NCI-H187 (cell line): ENCODE measurements at places on chromosomes 16 and 17.

GRCh38 chr16:81902025-81902424, 109.2 kb downstream of the SDR42E1 start:
- DNase-seq = no peak

DNA sequence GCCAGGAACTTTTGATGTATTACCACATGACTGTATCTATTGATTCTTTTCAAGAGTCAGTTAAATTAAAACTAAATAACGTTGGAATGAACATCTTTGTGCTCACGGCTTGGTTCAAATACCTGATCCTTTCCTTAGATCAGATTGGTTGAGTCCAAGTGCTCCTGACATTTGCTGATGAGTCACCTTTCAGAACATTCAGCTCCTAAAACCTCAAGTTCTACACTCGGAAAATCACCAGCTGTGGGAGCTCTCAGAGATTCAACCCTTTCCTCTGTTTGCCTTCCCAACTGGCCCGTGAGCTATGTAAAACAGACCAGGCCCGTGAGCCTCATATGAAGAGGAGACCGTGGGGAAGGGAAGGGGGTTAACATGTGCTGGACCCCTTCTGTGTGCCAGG, 68.1 kb downstream of the RTN4RL1 start:
- no peak for DNase-seq

DNA sequence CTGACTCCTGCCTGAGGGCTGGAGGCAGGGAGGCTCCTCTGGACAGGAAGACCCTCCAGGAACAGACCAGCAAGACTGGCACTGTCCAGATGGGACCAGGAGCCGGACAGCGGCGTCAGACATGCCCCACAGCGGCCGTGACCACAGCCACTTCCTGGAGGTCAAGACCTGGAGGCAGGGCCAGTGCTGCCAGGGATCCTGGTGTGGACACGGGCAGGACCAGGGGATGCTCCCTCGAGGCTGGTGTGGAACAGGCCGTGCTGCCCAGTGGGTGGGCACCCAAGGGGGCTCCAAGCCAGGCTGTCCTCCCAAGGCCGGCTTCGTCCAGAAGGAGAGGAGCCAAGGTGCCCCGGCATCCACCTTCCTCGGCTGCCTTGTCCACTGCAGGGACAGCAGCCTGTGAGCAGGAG, 4.5 kb upstream of the CCDC57 start:
- no peak for DNase-seq

- no peak for DNase-seq
Observed at GRCh38 chr16:10808850-10809249, 9.7 kb downstream of the TVP23A start.

DNA sequence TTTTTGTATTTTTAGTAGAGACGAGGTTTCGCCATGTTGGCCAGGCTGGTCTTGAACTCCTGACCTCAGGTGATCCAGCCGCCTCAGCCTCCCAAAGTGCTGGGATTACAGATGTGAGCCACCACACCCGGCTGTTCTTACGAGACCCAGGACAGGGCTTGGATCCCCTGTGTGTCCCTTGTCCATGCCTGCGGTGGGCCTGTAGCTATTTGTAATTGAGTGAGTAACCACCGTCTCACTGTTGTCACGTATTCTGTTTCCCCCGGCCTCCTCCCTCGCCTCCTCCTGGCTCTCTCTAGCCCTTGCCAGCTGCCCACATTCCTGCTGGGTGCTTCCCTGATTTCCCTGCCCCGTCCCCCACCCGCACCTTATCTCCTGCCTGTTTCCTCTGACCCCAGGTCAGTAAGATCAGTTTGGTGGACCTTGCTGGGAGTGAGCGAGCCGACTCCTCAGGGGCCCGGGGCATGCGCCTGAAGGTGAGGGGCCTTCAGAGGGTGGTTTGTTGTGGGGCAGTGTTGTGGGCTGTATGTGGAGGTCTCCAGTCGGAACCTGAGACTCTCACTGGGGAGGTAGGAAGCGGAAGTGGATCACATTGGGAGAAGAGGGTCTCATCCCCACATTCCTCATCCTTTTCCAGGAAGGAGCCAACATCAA, 5.6 kb downstream of the KIF1C start:
- DNase-seq = no peak

- DNase-seq = no peak
Observed at GRCh38 chr17:5786510-5786875, 202.2 kb upstream of the NLRP1 start.

- no peak for DNase-seq
Observed at GRCh38 chr17:50491505-50491904, 12.8 kb downstream of the RSAD1 start.

- no peak for DNase-seq
Observed at GRCh38 chr16:86609115-86609514, 30.8 kb downstream of the FOXL1 start.

DNA sequence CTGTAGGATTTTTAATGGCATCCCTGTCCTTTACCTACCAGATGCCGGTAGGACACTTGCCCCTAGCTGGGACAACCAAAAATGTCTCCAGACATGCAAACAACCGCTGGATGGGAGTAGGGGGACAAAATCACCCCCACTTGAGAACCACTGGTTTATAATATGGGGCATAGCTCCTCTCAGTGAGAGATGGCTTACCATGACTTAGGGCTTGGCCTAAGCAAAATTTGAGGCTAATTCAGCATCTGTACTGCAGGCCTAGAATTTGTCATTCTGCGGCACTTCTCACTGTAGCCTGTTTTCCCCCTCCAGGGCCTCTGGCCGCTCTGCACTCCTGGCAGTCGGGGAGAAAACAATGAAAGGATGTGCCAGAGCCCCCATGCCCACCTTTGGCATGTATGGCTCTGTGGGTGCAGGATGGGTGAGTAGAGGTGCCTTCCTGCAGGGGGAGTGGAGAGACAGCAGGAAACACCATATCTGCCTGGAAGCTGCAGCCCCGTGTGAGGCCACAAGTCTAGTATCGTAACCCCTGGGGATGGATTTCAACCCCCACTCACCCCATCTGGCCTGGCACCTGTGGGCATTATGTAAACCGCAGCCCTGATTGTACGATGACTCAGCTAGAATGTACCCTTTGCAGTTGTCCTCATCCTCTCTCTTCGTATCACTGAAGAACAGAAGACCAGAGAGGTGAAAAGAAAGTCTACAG, 268.1 kb downstream of the SOX9 start:
- no peak for DNase-seq

- DNase-seq = no peak
Observed at GRCh38 chr16:87295259-87295658, 21.9 kb downstream of the C16orf95 start.
